ENCODE measurements at places on chromosomes 6 and 20. TPM values are rescaled to one million over a fixed set of nuclear protein-coding genes. Genes with fewer than 3 reads are reported as not detected.

KHDC1 gene
- total RNA-seq, result 4.7 TPM

C20orf141 gene
- not detected for total RNA-seq

LY6G5C gene
- total RNA-seq, result 0.65 TPM

ZSCAN23 gene
- total RNA-seq, result 2.5 TPM

FHL5 gene
- total RNA-seq, result not detected

OPRM1 gene
- not detected for total RNA-seq

SCUBE3 gene
- 3.4 TPM for total RNA-seq

NR2E1 gene
- total RNA-seq, result not detected

SLC25A27 gene
- total RNA-seq, result 18.9 TPM

F13A1 gene
- total RNA-seq, result 0.54 TPM

DLGAP4 gene
- 29.3 TPM for total RNA-seq

FAM217A gene
- not detected for total RNA-seq

DUSP15 gene
- 1.6 TPM for total RNA-seq

MUC21 gene
- total RNA-seq, result not detected

COL12A1 gene
- total RNA-seq, result 4,738 TPM

HLA-DOB gene
- 0.32 TPM for total RNA-seq

CST4 gene
- not detected for total RNA-seq

CALHM5 gene
- total RNA-seq, result 3.1 TPM

DPPA5 gene
- total RNA-seq, result not detected

B3GAT2 gene
- total RNA-seq, result under 0.01 TPM

SLC32A1 gene
- total RNA-seq, result not detected

ADGB gene
- total RNA-seq, result not detected

TBXT gene
- total RNA-seq, result not detected

MUC22 gene
- not detected for total RNA-seq

ZNF391 gene
- 5.7 TPM for total RNA-seq

EYS gene
- under 0.01 TPM for total RNA-seq

MTFR2 gene
- total RNA-seq, result 3.1 TPM

SERPINB6 gene
- total RNA-seq, result 95.3 TPM

CAP2 gene
- 18.5 TPM for total RNA-seq

GGTLC1 gene
- not detected for total RNA-seq

BMP2 gene
- 16.3 TPM for total RNA-seq

CENPB gene
- 67.7 TPM for total RNA-seq

KCNG1 gene
- total RNA-seq, result 1.1 TPM

E2F1 gene
- total RNA-seq, result 3.4 TPM

PAK5 gene
- total RNA-seq, result not detected

GTSF1L gene
- not detected for total RNA-seq

ZC2HC1B gene
- 0.26 TPM for total RNA-seq

ZNF831 gene
- not detected for total RNA-seq

PHACTR1 gene
- total RNA-seq, result 12.2 TPM

PROCR gene
- total RNA-seq, result 60.6 TPM

RNF144B gene
- total RNA-seq, result 16.6 TPM

RANBP9 gene
- total RNA-seq, result 75.0 TPM

UBD gene
- total RNA-seq, result 0.22 TPM

RIN2 gene
- 67.8 TPM for total RNA-seq
